ENCODE measurements at places on chromosomes 13 and 19. TPM values are rescaled to one million over a fixed set of nuclear protein-coding genes. Genes with fewer than 3 reads are reported as not detected.

The CLEC17A gene
- total RNA-seq = under 0.01 TPM

The SPRED3 gene
- 2.9 TPM for total RNA-seq

The GJB6 gene
- not detected for total RNA-seq

The GNG7 gene
- total RNA-seq = 0.15 TPM

The LGI4 gene
- 0.29 TPM for total RNA-seq

The NOVA2 gene
- not detected for total RNA-seq

The GTPBP3 gene
- total RNA-seq = 19.8 TPM

The FAM187B gene
- not detected for total RNA-seq

The ZNF418 gene
- 10.3 TPM for total RNA-seq

The CYP4F12 gene
- not detected for total RNA-seq

The CEACAM20 gene
- total RNA-seq = not detected

The IZUMO2 gene
- not detected for total RNA-seq

The ATP8A2 gene
- total RNA-seq = 0.17 TPM

The TUBA3C gene
- total RNA-seq = not detected

The OR7D2 gene
- total RNA-seq = not detected

The LILRB3 gene
- total RNA-seq = not detected

The PRKCG gene
- total RNA-seq = not detected

The MAST1 gene
- 3.3 TPM for total RNA-seq

The CGB5 gene
- not detected for total RNA-seq

The NCR1 gene
- total RNA-seq = not detected

The ACP7 gene
- under 0.01 TPM for total RNA-seq

The THSD8 gene
- not detected for total RNA-seq

The ZNF235 gene
- 6.5 TPM for total RNA-seq

The MIPEP gene
- 45.0 TPM for total RNA-seq

The TLE6 gene
- total RNA-seq = 0.87 TPM

The GDF15 gene
- total RNA-seq = 37.7 TPM

The PRTN3 gene
- not detected for total RNA-seq

The NLRP9 gene
- not detected for total RNA-seq

The KIRREL2 gene
- total RNA-seq = not detected

The CHMP2A gene
- total RNA-seq = 140 TPM

The ANGPTL4 gene
- 6.9 TPM for total RNA-seq

The SIAH3 gene
- total RNA-seq = not detected

The SLC25A30 gene
- total RNA-seq = 16.4 TPM

The ZNF91 gene
- total RNA-seq = 20.8 TPM

The MADCAM1 gene
- total RNA-seq = 0.15 TPM

The AXL gene
- total RNA-seq = 387 TPM

The ERICH4 gene
- total RNA-seq = not detected

The SIGLEC12 gene
- total RNA-seq = not detected

All from smooth muscle cell of trachea (primary cell).